ENCODE measurements at places on chromosomes 1 and 21. TPM values are rescaled to one million over a fixed set of nuclear protein-coding genes. Genes with fewer than 3 reads are reported as not detected.
A peak's percentile ranks its signal among the peaks of the same experiment; 100 is the strongest.

- DNase-seq: peak; percentile 97
Measured at GRCh38 chr1:41371630-41372599, 10.7 kb downstream of the FOXO6 start.

- no peak for DNase-seq
Measured at GRCh38 chr1:30437059-30437576, 286.3 kb downstream of the MATN1 start.

DNA sequence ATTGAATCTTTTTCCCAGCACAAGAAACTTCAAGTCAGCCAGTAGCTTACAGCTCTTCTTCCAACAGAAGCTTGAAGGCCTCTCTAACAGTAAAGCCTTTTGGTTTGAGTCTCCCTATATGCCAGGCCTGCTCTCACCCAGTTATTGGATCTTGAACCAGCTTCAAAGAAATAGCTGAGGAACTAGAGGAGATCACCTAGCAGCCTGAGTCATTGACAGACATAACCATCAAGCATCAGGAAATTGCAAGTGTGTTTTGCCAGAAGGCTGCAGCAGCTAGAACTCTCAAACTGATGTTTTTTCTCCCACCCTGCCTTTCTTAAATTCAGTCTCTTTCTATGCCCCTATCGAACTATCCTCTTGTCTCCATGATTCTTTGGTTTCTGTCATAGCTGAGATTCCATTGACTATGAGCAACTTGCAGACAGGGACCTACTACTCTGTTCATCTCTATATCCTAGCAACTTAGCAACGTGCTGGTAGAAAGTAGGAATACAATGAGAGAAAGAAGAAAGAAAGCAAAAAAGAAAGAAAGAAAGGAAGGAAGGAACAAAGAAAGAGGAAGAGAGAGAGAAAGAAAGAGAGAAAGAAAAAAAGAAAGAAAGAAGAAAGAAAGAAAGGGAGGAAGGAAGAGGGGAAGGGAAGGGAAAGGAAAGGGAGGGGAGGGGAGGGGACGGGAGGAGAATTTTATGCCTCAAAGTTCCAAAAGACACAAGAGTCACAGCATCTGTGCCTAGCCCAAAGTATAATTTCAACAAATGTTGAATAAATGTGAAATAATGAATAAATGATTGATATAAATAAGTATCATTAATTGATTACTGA lies 60.0 kb upstream of the FGGY start:
- no peak for DNase-seq

- DNase-seq: no peak
Measured at GRCh38 chr1:228004331-228004855, 2.4 kb upstream of the WNT3A start.

DNA sequence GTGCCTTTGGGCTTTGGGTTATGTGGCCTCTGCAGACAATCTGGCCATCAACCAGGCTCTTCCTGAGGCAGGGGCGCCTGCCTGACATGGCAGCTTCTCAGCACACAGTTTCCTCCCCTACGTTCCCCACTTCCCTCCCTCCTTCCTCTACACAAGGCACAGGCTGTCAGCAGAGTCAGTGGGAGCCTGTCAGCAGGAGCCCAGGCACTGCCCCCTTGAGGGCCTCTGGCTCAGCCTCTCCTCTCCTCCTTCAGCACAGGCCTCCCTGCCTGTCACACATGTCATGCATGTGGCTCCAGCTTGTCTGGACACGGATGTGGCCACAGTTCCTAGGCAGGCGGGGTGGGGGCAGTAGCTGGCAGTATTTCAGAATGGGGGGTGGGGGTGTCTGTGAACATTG lies 52.2 kb upstream of the ARTN start:
- peak; percentile 81 for DNase-seq

DNA sequence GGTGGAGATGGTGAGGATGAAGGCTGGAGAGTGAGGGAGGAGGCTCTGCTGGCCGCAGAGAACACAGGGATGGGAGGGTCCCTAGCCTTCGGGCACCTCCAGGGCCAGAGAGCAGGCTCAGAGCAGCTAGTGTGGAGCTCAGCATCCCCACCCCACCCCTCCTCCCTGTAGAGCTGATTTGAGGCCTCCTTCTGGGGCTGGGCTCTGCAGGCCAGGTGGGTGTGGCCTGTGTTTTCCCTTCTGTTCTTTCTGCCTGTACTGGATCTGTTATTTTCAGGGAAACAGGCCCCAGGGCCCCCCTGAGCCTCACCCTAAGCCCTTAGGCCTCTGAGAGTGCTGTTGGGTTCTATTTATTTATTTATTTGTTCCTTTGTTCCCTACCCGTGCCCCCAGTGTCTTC lies 44.8 kb downstream of the TMCC2 start:
- DNase-seq: no peak

DNA sequence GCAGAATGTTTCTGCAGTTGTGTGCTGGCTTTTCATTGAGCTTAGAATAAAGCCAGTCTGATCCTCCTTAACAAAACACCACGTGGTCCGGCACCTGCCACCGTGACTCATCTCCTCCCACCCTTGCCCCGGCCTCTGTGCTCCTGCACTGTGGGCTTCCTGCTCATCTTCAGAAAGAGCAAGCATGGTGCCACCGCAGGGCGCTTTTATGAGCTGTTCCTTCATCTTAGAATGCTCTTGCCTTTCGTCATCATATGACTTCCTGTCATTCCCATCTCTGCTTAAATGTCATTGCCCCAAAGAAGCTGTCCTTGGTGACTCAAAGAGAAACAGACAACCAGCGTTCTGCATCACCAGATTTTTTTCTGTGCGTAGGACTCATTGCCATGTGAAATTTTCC lies 117.8 kb downstream of the HHAT start:
- DNase-seq: peak; percentile 54

DNA sequence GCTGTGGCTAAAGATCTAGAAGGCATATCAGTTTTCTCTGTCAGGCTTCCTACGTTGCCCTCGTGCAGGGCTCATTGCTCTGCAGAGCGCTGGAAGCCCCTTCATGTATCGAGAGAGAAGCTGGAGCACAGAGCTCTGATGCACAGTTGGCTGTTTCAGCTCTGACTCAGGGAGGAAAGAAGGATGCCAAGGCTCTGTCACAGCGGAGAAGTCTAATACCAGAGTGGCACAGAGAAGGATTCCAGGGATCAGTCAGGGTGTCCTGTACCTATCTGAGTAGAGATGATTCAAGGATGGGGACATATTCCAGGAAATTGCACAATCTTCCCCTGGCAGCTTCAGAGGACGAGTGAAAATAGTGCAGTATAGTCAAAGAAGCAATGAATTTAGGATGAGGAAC lies 179.2 kb upstream of the FMN2 start:
- DNase-seq: no peak

DNA sequence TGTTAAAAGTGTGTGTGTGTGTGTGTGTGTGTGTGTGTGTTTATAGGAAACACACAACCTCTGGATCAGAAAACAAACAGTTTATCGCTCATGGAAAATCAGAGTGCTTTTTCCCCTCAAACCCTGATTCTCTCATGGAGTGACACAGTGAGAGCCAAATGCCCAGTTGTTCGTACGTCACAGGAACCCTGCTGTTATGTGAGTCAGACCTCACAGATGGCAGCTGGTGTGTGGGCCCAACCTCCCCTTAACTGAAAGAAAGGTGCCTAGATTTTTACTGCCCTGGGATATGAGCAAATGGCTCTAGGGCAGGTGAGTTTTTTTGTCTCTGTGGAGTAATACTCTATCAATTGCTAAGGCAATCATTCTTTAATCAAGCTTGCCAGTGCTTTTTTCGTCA lies 1788.1 kb downstream of the BRINP3 start:
- DNase-seq: no peak

DNA sequence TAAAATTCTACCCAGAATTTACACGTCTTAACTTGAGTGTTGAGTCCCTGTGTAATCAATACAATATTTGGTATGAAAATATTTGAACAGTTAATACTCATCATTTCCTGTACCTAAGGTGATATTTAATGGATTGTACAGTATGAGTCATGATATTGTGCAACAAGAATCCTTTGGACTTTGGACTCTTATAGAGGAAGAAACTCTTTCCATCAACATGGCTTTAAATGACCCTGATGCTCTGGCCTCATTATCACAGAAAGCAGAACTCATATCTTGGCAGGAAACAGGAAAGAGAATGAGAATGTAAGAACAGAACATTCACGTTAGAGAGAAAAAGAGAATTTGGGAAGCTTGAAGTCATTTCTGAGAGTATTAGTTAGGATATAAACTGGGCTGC lies 168.8 kb upstream of the B3GALT2 start:
- DNase-seq: no peak

GRCh38 chr21:40680311-40680710 lies 166.6 kb downstream of the DSCAM start:
- DNase-seq: no peak

DNA sequence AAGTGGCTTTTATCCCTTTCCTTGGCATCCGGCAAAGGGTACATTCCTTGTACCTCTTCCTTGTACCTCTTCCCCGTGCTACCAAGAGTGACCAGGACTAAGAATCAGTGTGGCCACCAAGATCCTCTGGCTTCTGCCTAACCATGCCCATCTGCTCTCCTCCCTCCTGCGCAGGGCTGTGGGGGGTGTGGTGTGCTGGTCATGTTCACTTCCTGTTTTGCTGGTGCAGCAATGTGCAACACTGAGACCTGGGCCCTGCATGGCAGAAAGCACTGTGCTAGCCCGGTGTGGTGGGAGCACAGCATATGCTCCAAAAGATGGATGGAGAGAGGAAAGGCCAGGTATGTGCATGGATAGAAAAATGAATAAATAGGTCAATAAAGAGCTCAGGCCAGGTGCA lies 33.3 kb upstream of the TENT5C start:
- DNase-seq: no peak

- DNase-seq: no peak
Measured at GRCh38 chr1:153563483-153563901, 2.2 kb downstream of the S100A2 start.

DNA sequence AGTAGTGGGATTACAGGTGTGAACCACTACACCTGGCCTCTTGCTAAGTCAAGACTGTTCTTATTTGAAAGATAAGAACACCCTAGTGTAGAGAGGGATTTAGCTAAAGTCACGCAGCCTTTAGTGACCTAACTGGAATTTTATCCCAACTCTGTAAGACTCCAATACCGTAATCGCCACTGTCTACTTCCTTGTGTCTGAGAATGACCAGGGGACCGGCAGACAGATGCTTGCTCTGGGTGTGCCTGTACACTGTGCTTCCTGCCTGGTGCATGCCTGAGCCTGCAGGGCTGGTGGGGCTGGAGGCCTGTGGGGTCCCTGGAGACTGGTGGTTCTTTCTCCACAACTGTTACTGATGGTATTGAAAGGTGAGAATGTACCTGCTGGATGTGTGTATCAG lies 15.3 kb downstream of the MFSD2A start:
- DNase-seq: peak; percentile 45

DNA sequence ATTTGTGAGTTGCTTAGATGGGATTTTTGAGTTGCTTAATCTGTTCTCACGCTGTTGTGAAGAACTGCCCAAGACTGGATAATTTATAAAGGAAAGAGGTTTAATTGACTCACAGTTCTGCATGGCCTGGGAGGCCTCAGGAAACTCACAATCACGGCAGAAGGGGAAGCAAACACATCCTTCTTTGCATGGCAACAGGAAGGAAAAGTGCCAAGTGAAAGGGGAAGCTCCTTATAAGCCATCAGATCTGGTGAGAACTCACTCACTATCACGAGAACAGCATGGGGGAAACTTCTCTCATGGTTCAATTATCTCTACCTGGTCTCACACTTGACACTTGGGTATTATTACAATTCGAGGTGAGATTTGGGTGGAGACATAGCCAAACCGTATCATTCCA lies 10.3 kb downstream of the CLIC6 start:
- DNase-seq: no peak

VANGL2 gene
- 6.9 TPM for total RNA-seq

EFNA3 gene
- total RNA-seq: 0.92 TPM

TRABD2B gene
- 1.5 TPM for total RNA-seq

VTCN1 gene
- total RNA-seq: 3.8 TPM

KCNQ4 gene
- 9.0 TPM for total RNA-seq

ZSWIM5 gene
- total RNA-seq: 1.4 TPM

SPATA45 gene
- total RNA-seq: not detected

REN gene
- total RNA-seq: not detected

Data from tongue (tissue), 3 donors.